ENCODE measurements at places on chromosomes 2 and 18.

GRCh38 chr18:24801001-24801400, 340.6 kb downstream of the HRH4 start:
- no peak for ATAC-seq

DNA sequence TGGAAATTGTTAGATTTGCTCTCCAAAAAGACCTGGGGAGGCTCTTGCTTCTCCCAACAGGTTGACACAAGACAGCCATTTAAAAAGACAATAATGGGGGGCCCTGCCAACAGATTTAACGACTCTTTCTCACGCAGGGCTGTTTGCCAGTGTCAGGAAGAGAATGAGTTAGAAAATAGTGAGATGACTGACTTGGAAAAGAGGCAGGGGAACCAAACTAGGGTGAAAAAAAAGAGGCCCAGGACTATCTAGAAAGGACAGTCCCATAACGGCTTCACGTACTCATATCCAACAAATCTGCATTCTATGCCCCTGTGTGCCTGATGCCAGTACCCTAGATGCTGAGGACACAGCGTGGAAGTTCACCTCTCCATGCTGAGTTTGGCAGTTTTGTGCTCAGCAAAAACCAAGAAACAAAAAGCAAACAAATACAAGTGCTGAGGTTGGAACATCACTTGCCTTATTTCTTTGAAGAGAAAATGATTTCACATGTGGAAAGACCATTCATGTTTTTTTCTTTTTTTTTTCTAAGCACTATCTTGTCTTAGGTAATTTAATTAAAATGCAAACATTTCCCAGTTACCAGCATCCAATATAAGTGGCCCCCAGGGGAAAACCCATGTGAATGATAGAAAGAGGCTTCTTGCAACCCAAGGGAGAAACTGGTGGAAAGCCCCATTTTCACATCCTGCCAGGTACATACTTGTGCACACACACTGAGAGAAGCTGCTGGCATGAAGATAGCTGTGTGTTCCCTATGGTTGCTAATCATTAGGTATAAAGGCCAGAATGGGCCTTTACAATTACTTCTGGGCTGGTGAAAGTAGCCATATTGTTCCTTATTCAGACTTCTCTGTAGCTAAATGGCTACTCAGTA, 10.6 kb upstream of the WIPF1 start:
- ATAC-seq: peak; percentile 77

GRCh38 chr2:234496055-234496834, 636 bp downstream of the ARL4C start:
- ATAC-seq: peak; percentile 61

DNA sequence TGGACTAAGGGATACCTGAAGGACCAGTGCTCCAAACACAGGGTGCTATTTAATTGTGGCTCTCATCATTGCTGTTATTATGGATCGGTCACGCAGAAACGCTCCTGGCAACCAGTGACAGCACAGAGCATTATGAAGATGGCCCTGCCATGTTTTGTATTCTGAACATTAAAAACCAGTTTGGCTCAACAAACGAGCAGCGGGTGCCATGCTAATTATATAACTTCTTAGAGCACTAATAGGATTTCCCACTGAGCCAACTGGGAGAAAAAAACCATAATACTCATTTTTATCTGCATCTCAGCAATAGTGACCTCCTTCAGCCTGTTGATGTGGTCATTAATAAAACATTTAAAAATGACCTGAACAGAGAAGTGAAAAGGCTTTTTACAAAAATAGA, 212.8 kb downstream of the STK39 start:
- no peak for ATAC-seq

DNA sequence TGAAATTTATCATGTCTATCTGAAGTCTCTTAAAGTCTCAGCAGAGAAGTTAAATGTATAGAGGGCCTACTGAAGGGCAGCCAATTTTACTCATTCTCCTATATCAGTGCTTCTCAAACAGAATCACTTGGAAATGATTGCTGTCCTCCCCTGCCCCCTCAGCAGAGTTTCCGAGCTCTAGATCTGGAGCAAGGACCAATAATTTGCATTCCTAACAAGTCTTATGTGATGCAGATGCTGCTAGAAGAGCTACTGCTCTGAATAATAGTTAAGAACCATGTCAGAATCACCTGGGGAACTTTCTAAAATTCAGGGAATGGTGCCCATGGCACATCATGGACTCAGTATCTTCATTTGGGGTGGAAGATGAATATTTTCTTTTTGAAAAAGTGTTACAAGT, 105.6 kb upstream of the EPHA4 start:
- no peak for ATAC-seq

DNA sequence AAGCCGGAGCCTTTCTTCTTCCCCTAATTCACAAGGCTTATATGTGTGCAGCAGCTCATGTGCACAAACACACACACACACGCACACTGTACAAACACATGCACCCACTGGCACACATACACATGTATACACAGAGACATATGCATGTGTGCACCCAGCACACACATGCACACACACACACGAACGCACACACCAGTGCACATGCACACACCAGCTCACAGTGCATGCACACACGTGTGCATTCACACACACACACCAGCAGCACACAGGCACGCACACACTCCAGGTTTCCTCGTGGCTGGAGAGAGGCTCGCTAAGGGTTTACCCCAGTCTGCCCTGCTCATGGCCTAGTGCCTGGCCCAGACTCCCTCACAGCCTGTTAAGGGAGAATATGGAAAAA, 234.0 kb downstream of the EIPR1 start:
- no peak for ATAC-seq

DNA sequence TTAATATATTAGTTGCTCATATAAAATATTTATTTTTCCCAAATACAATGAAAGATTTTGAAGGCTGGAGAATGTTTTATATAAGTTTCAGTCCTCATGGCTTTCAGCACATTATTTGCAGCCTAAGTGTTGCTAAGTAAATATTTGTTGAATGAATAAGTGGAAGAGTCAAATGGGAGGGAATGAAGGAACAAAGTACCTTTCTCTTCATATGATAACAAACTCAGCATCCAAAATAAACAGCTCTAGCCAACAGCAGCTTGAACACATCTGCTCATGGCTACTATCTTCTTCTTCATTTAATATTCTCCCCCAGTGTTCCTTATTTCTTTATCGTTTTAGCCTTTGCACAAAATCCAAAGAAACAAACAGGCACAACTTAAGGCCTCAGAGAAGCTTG, 385.2 kb upstream of the PIK3C3 start:
- ATAC-seq: no peak

All from activated CD4-positive, CD25-positive, alpha-beta regulatory T cell treated with anti-CD3 and anti-CD28 coated beads, Interleukin-2, amount 50 U/mL, for 24 hours (primary cell).